ENCODE measurements at places on chromosomes 5 and 9. TPM values are rescaled to one million over a fixed set of nuclear protein-coding genes. Genes with fewer than 3 reads are reported as not detected.

The ST8SIA4 gene
- 3.9 TPM for total RNA-seq

The SPINK14 gene
- not detected for total RNA-seq

The RFX3 gene
- total RNA-seq: 1.6 TPM

The C5orf58 gene
- total RNA-seq: not detected

The ACTBL2 gene
- 5.6 TPM for total RNA-seq

The IRX1 gene
- total RNA-seq: 3.3 TPM

The C5orf52 gene
- total RNA-seq: not detected

The PIP5K1B gene
- 0.15 TPM for total RNA-seq

The CXCL14 gene
- total RNA-seq: 51.1 TPM

The CAMK4 gene
- 1.6 TPM for total RNA-seq

The FBP2 gene
- total RNA-seq: not detected

The NIM1K gene
- total RNA-seq: not detected

The MARCOL gene
- total RNA-seq: not detected

The ANKDD1B gene
- 2.8 TPM for total RNA-seq

The TAF11L5 gene
- not detected for total RNA-seq

The PCDHGB5 gene
- 17.8 TPM for total RNA-seq

The PLAC8L1 gene
- total RNA-seq: not detected

The B4GALT7 gene
- total RNA-seq: 36.2 TPM

The SLC6A7 gene
- not detected for total RNA-seq

The LCN1 gene
- total RNA-seq: not detected

The OR1L8 gene
- not detected for total RNA-seq

The MCTP1 gene
- 22.3 TPM for total RNA-seq

The TMEM215 gene
- not detected for total RNA-seq

The RICTOR gene
- total RNA-seq: 33.0 TPM

The QRFP gene
- not detected for total RNA-seq

The GPR150 gene
- 0.69 TPM for total RNA-seq

The LHX3 gene
- total RNA-seq: not detected

The CSF2 gene
- total RNA-seq: 0.60 TPM

The MACIR gene
- 14.1 TPM for total RNA-seq

The OSMR gene
- total RNA-seq: 47.1 TPM

The HAPLN1 gene
- not detected for total RNA-seq

The TAF1L gene
- total RNA-seq: under 0.01 TPM

The SHC3 gene
- total RNA-seq: 2.1 TPM

The GPR151 gene
- not detected for total RNA-seq
